NCI-H460 (cell line): ENCODE measurements at places on chromosomes 13 and 19. TPM values are rescaled to one million over a fixed set of nuclear protein-coding genes. Genes with fewer than 3 reads are reported as not detected.

GRCh38 chr13:61477619-61478018, 62.0 kb upstream of the PCDH20 start:
- DNase-seq: no peak

GRCh38 chr19:54325194-54325621, 12.2 kb upstream of the LILRA5 start:
- peak; percentile 17 for DNase-seq

- DNase-seq: no peak
These were observed 711 bp upstream of the FOSB start for GRCh38 chr19:45467115-45467455.

DNA sequence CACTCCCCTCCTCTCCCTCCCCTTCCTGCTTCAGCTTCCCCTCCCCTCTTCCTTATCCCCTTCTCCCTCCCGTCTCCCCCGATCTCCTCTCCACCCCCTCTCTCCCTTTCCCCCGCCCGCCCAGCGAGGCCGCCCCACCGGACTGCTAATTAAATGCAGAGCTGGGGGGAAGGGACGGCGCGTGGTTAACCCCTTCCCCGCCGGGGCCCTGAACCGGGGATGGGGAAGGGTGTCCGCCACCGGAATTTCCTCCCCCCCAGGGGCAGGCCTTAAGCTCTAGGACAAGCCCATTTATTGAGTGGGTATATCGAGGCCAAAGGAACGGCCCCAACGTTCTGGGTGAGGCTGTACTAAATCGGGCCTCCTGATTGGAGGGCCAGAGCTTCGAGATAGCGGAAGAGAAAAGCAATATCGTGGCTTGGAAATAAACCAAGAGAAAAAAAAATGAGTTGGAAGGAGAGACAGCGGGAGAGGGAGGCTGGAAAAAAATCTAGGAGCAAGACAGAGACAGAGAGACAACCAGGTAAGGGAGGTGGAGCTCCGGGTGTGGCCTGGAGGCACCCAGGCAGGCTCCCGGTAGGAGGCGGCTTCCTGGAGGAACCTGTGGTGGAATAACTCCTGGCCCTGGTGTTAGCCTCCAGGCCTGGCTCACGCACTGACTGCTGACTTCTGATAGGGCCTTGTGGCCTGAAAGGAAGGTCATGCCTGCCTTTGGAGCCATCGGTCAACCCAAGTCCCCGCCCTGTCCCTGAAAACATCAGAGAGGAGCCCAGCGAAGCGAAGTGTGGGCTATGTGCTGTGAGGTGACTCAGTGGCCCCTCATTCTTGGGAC, 11.6 kb upstream of the JUND start:
- DNase-seq: peak; percentile 64

GRCh38 chr13:94795292-94795691, 82.9 kb upstream of the SOX21 start:
- DNase-seq: no peak

GRCh38 chr13:49739498-49740187, 48.4 kb upstream of the EBPL start:
- DNase-seq: no peak

DNA sequence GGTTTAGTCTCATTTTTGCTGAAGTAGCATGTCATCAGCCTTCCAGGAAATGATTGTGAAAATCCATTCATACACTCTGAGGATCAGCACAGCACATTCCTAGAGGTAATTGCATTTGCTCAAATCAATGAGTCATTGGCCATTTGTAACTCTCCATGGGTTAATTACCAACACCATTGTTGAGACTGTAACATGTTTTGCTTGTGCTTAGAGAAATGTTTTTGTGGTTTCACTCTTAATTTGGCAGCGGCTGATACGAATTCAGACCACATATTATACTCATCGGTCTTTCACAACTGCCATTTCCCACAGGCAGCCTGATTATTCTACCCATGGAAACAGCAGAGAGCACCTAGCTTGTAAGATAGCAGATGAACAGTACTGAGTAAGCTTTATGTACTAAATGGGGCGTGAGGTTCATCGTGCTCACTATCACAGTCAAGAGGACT, 110.3 kb downstream of the NHLRC3 start:
- DNase-seq: no peak

DNA sequence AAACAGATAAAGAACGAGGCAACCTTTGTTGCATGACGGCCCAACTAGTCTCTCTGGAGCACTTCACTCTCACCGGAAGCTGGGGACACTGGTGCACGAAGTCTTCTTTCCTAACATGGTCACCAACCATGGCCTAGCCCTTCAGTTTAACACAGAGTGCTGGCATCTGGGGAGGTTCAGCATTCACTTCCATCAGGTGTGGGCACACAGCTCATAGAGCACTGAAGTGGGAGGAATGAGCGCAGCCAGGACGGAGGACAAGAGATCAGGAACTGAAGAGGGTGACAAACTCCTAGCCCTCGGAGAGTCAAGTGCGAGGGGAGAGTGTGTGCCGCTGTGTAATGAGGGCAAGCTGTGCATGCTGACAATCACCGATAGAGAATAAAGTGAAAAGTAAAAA, 92.4 kb downstream of the CDADC1 start:
- no peak for DNase-seq

DNA sequence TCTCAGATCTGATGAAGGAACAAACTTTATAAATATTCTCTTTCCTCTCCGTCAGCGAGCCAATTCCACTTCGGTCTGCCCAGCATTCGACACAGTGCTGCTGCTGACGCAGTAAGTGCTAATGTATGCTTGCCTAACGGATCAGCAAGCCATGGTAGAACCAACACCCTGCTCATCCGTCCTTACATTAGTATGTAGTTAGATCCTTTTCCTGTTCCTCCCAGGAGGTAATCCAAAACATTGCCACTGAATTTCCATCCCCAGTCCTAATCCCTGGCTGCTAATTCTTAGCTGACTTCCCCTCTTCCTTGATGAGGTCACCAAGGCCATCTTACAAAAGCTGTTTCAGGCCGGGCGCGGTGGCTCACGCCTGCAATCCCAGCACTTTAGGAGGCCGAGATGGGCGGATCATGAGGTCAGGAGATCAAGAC, 88.0 kb downstream of the STARD13 start:
- no peak for DNase-seq

DNA sequence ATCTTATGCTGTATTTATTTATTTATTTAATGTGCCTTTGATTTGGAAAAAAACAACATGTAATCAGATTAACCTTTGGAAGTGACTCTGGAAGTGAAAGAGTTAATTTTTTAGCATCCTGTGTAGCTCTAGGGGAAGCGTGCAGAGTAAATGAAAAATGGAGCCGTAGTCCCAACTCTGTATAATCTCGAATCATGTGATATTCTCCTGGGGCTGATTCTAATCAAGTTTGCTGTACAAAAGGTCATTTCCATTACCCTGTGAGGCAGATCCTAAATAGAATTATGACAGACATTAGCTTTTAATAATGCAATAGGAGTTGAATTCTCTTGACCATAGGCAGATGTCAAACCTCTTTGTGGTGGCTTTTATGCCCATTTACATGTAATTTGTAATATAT, 238.6 kb upstream of the CSNK1A1L start:
- no peak for DNase-seq

GRCh38 chr13:59601993-59602392, 561.7 kb downstream of the DIAPH3 start:
- DNase-seq: no peak

DNA sequence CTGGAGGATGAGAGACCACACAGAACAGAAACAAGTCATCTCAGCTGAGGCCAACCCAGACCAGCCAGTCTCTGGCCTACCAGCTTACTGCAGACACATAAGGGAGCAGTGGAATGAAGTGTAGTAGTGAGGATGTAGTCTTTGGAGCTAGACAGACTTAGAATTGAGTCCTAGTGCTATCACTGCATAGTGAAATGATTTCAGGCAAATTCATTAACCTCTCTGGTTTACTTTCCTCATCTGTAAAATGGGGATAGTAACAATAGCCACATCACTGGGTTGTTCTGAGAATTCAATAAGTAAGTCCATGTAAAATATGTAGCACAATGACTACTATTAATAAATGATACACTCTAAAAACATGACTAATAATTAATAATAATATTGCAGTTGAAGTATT, 383.8 kb downstream of the DLEU7 start:
- DNase-seq: no peak

- DNase-seq: no peak
These were observed 122.3 kb downstream of the URI1 start for GRCh38 chr19:30064348-30064699.

- peak; percentile 52 for DNase-seq
These were observed 12.6 kb downstream of the XRCC1 start for GRCh38 chr19:43562698-43563241.

DNA sequence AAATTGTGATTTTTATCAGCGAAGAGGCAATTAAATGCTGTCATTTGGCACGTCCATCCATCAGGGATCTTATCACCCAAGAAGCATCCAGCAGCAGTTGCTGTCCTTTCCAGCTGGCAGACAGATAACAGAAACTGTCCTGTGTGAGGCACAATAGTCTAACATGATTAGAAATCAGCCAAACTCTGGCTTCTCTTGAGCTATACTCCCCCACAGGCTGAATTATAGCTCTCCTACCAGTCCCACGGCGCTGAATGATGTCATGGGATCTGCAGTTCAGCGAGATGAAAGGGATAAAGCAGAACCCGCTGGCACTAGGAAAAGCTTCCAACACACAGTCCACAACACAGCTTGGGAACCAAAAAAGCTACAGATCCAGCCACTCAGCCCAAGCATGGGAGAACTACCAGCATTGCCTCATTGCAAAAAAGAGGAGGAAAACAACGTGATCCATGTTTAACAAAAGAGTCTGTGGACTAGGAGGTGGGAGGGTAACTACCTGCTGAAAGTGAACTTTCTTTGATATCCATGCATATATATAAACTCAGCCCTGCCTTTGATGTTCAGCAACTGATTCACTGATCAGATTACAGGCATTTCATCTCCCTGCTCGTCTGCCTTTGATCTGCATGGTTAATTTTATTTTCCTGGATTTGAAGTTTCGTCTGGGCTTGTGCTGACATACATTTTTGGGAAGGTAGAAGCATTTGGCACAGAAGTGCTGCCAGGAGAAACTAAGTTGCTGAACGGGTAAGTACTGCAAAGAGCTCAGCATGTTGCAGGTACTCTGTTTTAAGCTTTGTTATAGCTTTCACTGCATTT, at the start of gene TNFRSF19:
Gene TNFRSF19 (plus strand): TSS at position 314 of the 822 bp plus-strand sequence. CDS start 19,772 bp downstream, outside the sequence.
- DNase-seq: peak; percentile 76

DNA sequence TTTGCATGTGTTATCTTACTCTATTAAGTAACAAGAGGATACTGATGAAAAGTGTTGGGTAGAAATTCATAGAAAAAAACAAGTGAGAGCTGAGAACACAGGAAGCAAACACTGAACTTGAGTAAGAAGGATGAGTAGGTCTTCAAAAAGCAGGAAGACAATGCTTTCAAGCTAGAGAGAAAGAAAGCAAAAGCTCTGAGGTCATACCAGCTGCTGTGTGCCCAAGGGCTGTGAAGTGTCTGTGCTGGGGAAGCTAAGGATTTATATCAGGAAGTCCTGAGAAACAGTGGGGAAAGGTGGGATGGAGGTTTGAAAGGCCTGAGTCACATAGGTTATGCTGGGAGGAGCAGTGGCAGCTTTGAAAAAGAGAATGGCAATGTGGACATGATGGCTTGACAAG, 145.5 kb upstream of the MAB21L1 start:
- DNase-seq: no peak

- no peak for DNase-seq
These were observed 103.5 kb downstream of the DPF1 start for GRCh38 chr19:38120471-38121025.

DNA sequence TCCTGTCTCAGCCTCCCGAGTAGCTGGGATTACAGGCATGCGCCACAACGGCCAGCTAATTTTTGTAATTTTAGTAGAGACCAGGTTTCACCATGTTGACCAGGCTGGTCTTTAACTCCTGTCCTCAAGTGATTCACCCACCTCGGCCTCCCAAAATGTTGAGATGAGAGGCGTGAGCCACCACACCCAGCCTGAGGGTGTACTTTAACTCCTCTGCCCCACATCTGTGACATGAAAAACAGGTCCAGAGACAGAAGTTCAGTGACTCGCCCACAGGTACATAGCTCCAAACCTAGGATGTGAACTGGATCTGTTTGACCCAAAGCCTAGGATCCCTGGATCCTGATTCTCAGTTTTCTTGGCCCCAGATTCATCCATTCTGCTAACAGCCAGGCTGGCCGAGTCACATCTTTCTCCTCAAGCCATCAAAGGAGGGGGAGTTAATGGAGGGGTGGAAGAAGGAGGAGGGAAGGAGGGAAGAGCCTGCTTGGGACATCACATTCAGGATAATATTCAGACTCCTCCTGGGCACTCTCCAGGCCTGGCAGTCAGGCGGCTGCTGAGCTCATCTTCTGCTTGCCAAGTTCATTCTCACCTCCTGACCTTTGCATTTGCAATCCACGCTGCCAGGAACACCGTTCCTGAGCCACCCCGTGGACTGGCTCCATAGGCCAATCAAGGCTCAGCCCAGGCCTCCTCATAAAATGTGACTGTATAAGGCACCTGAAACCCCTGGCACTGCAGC, 3.1 kb downstream of the SPC24 start:
- no peak for DNase-seq

- DNase-seq: peak; percentile 97
These were observed 3.9 kb upstream of the C19orf84 start for GRCh38 chr19:51394050-51394836.

DNA sequence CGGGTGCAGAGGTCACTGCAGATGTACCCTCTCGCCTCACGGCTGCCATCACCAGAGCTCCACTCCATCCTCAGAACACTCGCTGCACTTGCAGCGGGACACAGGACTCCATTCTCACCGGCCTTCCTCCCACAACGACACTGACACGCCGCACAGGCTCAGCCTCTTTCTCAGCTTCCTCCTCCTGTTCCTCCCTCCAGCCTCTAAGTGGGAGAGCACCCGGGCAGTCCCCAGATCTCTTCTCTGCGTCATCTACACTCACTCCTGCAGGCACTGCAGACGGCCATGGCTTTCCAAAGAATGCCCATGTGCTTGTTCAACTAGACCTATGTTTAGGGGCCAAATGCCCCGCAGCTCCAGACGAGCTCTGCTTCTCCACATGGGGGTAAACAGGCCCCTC, 14.3 kb upstream of the FKRP start:
- no peak for DNase-seq

DNA sequence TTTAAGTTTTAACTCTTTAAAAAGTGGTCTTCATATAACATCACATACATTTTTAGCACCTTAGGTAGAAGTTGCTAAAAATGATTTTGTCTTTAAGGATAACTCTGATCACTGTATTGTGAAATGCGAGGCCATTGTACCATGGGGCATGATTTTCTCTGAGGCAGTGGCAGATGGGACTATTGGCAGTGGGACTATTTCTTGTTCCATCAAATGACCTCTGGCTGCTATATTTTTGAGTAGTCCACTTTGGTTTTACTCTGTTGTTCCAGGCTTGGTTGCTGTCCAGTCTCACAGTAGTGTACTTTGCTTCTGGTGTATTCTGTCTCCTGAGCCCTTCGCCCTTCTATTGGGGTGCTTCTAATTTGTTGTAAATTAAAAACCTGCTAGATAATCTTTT, 156.5 kb downstream of the ATP8A2 start:
- no peak for DNase-seq

GRCh38 chr13:85137516-85137915, 661.7 kb downstream of the SLITRK6 start:
- DNase-seq: no peak

RGS9BP gene
- total RNA-seq: 0.12 and 0.15 TPM in 2 replicates

PDE4A gene
- 2.1 and 2.2 TPM in 2 replicates for total RNA-seq

LYL1 gene
- 1.4 and 2.7 TPM in 2 replicates for total RNA-seq

ATG4D gene
- 27.4 and 38.9 TPM in 2 replicates for total RNA-seq

THSD8 gene
- total RNA-seq: not detected in 2 replicates

CLDN10 gene
- not detected in 2 replicates for total RNA-seq

ZNF253 gene
- 1.5 and 2.4 TPM in 2 replicates for total RNA-seq

FCAR gene
- not detected in 2 replicates for total RNA-seq

PTGER1 gene
- 0.52 and 0.92 TPM in 2 replicates for total RNA-seq

GGN gene
- 0.17 TPM in 1 of 2 replicates, not detected in the other for total RNA-seq
